Prostate gland (tissue), 2 donors: ENCODE measurements at places on chromosomes 5 and 9.

- H3K4me3 ChIP-seq: no peak overlapping the region
- no peak for DNase-seq
- no peaks in the 10 kb centered on the region for H3K4me1 ChIP-seq
- H3K27ac ChIP-seq: no peak overlapping the region
Measured at GRCh38 chr9:133102190-133103021, 18.6 kb downstream of the RALGDS start.

DNA sequence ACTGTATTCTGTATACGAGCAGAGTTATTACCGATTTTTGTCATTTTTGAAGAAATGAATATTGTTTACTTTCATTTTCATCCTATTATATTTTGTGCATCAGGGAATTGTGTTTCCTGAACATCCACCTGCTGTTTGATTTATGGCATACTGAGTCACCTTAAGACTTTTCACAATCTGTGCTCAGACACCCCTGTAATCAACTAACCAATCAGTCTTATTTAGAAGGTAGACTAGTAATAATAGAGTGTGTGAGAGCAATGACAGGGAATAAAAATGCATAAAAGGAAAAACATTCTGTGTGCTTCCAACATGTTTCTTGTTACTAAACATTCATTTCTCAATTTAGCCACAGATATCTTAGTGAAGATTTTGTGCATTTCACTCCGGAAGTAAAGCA is 1413.6 kb upstream of the ACO1 start:
- H3K27ac ChIP-seq: no peak overlapping the region
- no peak for DNase-seq
- no peaks in the 10 kb centered on the region for H3K4me1 ChIP-seq
- no peak overlapping the region for H3K4me3 ChIP-seq
- no peaks in the 10 kb centered on the region for H3K36me3 ChIP-seq

- no peak overlapping the region for H3K27ac ChIP-seq
- H3K4me1 ChIP-seq: no peaks in the 10 kb centered on the region
- no peak overlapping the region for H3K4me3 ChIP-seq
- H3K27me3 ChIP-seq: no peaks in the 10 kb centered on the region
- DNase-seq: no peak
- H3K36me3 ChIP-seq: no peaks in the 10 kb centered on the region
Measured at GRCh38 chr9:4962085-4962484, 23.0 kb upstream of the JAK2 start.

DNA sequence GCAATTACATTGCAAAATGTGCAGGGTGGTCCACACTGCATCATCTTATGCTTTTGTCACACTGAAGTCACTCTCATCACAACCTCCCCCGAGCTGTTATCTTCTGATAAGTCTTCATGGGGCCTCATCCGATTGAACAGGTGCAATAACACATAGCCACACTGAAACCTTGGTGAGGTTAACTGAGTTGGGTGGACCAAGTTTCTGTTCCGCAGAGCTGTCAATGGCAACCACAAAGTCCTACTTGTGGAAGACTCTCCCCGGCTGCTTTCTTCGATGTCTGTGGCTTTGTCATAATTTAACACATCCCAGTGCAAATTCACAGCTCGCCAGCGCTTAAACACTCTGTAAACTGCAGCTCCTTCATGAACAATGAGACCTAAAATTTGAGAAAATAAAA is 112.2 kb downstream of the MARCHF11 start:
- no peaks in the 10 kb centered on the region for H3K27me3 ChIP-seq
- no peak for DNase-seq
- H3K4me1 ChIP-seq: no peaks in the 10 kb centered on the region
- no peak overlapping the region for H3K27ac ChIP-seq
- H3K4me3 ChIP-seq: no peak overlapping the region

DNA sequence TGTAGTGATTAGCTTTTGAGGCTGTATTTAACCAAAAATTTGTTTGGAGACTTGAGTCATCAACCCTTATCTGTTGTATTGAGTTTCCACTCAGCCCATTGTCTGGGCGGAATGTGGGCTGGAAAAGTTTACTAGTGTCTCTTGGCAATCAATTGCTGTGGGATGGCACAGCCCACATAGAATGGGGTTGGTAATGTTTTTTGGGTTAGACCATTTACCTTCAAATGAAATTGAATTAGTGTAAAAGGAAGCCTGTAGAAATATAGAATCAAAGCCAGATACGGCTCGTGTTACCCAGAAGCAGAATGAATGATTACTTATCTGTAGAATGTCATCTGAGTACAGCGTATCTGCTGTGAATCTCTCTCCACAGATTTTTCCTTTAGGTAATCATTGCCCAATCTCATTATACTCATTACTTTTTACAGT is 142.9 kb downstream of the AOPEP start:
- H3K27ac ChIP-seq: no peak overlapping the region
- no peaks in the 10 kb centered on the region for H3K4me1 ChIP-seq
- no peak for DNase-seq
- no peak overlapping the region for H3K4me3 ChIP-seq
- no peaks in the 10 kb centered on the region for H3K36me3 ChIP-seq

DNA sequence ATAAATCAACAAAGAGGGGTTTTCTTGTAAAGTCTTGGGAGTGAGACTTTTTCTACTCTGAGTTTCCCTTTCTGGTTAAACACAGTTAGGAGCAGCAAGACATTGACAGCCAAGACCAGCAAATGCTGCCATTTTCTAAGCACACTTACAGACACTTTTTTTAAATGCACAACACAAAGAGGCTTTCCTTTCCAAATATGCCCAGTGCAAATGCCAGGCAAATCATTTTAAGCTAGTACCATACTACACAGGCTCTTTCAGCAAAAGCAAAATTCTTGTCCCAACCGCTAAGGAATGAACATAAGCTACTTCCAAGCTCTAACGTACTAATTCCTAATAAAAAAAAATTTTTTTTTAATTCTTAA is 68.2 kb downstream of the DENND1A start:
- no peaks in the 10 kb centered on the region for H3K4me1 ChIP-seq
- DNase-seq: no peak
- H3K36me3 ChIP-seq: no peaks in the 10 kb centered on the region
- H3K27me3 ChIP-seq: no peaks in the 10 kb centered on the region
- no peak overlapping the region for H3K27ac ChIP-seq

DNA sequence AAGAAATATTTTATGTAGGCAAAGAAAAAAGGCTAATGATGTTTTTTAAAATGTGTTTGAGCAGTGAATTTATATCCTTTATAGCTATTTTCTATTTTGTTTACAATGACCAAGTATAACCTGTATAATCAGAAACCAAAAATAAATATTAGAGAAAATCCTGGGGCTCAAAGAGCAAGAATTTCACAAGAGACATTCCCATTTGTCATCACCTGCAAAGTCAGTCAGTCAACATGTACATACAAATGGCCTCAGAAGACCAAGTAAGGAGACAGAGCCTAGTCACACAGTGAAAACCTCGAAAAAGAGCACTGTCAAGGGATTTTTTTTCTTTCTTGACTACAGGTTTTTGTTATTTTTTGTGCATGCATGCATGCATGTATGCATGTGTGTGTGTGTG is 231.4 kb downstream of the GLIS3 start:
- no peak overlapping the region for H3K4me3 ChIP-seq
- H3K36me3 ChIP-seq: no peaks in the 10 kb centered on the region
- no peaks in the 10 kb centered on the region for H3K27me3 ChIP-seq
- no peak overlapping the region for H3K27ac ChIP-seq
- DNase-seq: no peak

- H3K4me1 ChIP-seq: no peaks in the 10 kb centered on the region
- no peak overlapping the region for H3K4me3 ChIP-seq
- DNase-seq: no peak
- no peaks in the 10 kb centered on the region for H3K27me3 ChIP-seq
- no peak overlapping the region for H3K27ac ChIP-seq
Measured at GRCh38 chr9:14838701-14839100, 71.5 kb downstream of the FREM1 start.

GRCh38 chr9:88786291-88787079 is 204.8 kb upstream of the S1PR3 start:
- no peak overlapping the region for H3K4me3 ChIP-seq
- no peaks in the 10 kb centered on the region for H3K27me3 ChIP-seq
- H3K36me3 ChIP-seq: no peaks in the 10 kb centered on the region
- no peak overlapping the region for H3K27ac ChIP-seq
- no peaks in the 10 kb centered on the region for H3K4me1 ChIP-seq
- no peak for DNase-seq
